CD8-positive, alpha-beta T cell (primary cell): ENCODE measurements at places on chromosomes 1 and 21.

GRCh38 chr1:201272799-201273198 lies 10.5 kb upstream of the PKP1 start:
- no peak for DNase-seq

- no peak for DNase-seq
Observed at GRCh38 chr1:222079566-222079965, 337.7 kb upstream of the DUSP10 start.

DNA sequence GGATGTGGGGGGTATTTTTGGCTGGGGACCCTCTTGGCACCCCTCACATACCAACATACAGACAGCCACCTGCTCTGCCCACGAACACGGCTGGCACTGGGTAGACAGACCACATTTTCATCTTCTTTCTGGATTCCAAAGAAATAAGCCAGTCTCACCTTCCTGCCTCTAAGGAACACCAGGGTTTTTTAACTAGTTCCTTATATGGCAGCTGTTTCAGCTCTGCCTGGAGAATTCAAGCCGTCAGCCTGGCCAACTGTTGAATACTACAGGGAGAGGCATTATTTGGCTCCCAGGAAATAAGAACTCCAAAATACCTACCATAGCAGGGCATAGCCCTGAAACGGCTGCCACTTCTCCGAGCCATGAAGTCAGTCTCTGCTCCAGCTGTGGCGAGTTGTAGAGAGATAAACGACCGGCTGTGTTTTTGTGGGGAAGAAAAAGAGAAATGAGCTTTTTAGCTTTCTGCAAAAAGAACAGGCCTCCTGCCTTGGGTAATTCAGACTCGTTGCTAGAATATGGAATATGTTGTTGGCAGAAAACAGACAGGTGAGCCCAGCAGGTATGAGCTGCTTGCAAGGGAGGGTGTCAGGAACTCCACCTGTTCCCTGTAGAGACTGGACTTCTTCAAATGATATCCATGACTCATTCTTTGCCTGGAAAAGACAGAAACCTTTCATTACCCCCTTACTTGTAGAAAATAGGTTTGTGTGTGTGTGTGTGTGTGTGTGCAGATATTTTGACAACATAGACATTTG lies 51.8 kb downstream of the MT1HL1 start:
- no peak for DNase-seq

DNA sequence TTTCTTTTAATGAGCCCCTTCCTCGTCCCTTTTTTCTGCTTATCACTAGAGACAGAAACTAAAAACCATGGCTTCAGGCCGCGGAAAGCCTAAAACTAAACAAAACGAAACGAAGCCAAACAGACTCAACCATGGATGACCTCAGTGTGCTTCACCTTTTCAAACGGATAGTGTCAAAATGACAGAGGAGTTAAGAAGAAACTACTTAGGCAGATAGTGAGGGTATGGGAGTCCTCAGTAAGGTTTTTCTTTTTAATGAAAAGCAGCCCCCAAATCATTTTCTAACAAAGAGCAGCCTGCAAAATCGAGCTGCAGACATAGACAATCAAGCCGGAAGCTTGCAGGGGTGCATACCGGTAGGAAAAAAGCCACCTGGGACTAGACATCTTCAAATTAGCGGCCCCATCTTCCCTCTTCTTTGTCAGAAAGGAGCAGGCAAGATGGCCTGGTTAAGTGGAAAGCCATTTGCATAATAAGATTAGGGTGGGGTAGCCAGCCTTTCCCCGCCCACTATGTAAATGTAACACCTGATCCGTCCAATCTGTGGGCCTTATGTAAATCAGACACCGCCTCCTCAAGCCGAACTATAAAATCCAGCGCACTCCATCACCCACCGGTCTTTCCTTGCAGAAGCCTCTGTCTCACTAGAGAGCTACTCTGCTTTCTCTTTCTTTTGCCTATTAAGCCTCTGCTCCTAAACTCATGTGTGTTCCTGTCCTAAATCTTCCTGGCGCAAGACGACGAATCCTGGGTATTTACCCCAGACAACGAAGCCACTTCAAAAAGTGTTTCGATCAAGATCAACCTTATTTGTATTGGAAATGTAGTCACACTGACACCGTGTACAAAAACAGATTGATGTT lies 6.2 kb upstream of the ERO1B start:
- no peak for DNase-seq

DNA sequence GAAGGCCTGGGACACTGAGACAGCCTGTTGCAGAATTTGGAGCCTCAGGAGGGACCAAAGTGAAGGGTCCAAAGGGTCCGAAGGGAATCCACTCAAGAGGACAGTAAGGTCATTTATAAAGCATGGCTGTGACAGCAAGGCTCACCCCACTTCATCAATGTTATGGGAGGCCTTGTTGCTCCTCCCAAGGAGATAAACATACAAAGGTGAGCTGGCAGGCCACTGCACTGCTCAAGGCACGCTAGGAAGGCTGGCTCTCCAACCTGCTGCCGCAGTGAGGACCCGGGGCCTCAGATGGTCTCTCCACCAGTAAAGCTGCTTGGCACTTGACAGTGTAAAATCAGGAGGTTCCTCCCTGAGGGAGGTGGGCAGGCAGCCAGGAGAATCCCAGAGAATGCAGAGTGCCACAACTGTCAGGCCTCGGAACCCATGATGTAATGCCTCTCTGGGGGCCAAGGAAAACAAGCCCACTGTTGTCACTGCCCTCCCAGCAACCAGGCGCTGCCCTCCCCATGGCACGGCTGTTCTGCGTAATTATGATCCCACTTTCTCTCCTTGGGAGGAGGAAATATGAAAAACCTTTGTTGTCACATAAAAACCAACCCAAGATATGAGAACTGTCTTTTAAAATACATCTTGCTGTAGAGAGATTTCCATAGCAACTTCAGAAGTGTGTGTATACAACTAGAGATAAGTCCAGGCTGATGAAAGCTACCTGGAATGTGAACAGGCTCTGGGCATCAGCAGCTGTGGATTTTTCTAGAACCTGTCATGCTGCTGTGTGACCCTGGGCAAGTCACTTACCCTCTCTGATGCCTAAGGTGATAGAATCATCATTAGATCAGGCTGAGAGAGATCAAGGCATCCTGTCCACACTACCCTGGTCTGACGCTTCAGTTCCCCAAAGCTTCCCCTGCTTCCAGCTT lies 102.5 kb downstream of the KCNN3 start:
- no peak for DNase-seq

DNA sequence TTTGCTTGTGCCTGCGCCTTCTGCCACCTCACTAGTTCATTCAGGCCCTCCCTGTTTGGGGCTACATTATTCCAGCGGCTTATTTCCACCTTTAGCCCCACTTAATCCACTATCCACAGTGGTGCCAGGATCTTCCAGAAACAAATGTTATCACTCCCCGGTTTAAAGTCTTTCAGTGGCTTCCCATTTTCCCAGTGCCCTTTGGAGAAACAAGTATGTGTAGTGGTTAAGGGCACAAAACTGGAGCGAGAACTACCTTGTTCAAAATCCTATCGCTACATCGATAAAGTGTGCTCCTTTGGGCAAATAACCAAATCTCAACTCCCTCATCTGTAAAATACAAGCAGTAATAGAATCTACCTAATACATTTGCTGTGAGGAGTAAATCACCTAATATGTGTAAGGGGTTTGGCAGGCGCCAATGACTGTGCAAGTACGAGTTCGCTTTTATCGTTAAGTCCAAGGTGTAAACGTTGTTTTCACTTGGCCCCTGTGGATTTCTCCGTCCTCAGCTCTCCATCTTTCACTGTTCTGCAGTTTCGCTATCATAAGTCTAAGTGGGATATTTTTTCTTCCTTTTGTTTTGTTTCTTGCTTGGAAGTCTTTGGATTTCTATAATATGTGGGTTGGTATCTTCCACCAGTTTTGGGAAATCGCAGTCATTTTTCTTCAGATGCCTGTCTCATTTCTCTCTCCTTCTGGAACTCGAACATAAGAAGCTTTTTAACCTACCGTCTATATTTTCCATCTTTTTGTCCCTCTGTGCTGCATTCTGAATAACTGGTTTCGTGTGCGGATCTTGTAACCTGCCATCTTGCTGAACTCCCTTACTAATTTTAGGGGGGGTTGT lies 844 bp upstream of the MEAF6 start:
- no peak for DNase-seq

- DNase-seq: no peak
Observed at GRCh38 chr1:163395790-163396189, 74.0 kb downstream of the NUF2 start.

GRCh38 chr1:27591622-27592021 lies 12.3 kb downstream of the AHDC1 start:
- no peak for DNase-seq

- DNase-seq: no peak
Observed at GRCh38 chr1:59136541-59137275, 160.2 kb upstream of the FGGY start.

- DNase-seq: no peak
Observed at GRCh38 chr1:66388913-66389312, 145.0 kb upstream of the SGIP1 start.

- DNase-seq: no peak
Observed at GRCh38 chr1:23343221-23344110, 618 bp downstream of the HNRNPR start.

DNA sequence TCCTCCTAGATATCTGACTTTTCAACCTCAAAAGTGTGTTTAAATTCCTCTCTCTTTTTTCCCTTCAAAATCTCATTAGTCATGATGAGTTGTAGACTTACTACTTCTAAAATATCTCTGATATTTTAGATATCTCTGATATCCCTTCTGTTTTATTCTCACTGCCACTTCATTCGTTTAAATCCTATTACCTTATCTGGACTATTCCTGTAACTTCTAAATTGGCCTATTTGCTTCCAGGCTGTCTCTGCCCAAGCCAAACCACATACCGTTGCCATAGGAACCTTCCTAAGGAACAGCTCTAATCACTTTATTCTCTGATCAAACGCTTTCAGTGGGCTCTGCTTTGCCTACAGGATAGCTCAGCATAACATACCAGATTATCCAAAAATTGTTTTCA lies 333.1 kb upstream of the CHRM3 start:
- no peak for DNase-seq

DNA sequence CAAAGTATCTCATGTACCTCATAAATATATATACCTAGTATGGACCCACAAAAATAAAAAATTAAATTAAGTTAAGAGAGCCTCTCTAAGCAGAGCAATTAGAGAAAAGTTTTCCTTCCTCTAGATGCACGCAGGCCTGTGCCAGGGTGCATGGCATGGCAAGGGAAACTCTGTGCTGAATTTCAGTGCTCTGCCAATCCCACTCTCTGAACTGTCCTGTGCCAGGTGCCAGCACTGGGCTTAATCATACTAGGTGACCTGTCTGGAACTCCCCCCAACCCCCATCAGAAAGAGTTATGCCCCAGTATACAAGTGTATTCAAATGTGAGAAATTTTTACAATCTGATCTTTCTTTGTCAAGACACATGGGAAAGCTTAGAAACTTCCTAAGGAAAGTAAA lies 10.4 kb upstream of the LAMC2 start:
- no peak for DNase-seq

DNA sequence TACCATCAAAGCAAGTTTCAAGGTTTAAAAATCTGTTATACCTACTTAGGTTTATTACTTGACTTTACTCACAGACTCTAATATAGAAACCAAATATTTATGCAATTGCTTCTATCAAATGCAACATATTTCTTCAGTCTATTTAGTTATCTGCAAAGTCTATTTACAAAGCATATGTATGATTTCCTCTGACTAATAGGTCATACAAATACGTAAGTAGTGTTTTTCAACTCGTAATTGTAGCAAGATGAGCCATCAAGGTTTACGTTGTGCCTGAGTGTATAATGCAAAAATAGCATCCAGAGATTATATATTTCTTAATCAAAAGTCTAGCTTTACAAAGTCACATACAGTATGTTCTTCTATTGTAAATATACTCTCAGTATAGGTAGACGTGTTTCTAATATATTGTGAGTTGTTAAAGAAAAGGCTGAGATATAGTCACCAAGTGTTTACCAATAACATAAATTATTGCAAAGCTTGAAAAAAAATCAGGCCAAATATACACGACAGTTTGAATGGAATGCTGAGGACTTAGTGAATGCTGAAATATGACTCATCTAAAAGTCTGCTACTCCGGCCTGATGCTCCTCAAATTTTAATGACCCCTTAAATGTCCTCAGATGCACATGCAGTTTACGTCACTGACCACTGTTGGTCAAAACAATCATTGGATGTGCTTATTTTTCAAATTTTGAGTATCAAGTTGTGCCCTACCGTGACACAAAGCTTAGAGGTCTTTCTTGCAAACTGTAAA lies 48.4 kb downstream of the ADAMTS5 start:
- DNase-seq: no peak

DNA sequence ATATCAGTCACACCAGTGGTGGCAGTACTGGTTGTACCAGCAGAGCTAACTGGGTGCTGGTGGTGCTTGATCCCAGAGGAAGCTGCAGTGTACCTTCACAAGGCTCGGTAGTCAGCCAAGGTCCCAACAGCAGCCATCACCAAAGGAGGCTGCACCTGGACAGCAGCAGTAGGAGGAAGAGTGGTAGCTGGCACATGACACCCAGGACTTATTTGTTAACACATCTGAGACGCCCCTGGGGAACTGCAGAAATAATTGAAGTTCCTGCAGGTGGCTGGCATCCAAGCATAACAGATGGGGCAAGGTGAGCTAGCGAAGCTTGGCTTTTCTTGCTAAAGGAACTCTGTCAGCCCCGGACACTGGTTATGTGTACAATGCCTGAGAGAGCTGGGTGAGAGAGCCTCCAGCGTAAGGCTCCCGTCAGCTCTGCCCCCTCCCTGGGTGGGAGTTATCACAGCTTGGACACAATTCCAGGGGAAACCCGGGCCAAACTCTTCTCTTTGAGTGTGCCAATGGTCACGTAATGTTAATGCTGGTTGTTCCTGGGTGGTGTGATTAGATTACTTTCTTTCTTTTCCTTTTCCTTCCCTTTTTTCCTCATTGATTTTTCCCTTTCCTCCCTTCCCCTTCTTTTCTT lies 29.1 kb upstream of the PARP1 start:
- no peak for DNase-seq

- no peak for DNase-seq
Observed at GRCh38 chr1:153723687-153724086, 4.2 kb upstream of the INTS3 start.

DNA sequence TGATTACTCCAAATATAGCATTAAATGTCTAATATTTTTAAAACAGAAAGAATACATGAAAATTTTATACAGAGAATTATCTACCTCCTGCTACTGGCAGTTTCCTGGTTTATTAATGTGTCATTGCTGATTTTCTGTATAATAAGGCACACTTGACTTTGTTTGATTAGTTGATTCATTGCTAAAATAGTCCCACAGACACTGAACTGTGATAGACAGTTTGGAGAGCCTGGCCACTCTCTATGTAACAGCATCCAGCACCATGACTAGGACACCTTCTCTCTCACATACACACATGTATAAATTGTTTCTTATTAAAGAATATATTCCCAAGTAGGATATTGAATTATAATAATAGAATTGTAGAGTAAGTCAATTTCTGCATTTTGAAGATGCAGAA lies 368.5 kb upstream of the SNX7 start:
- no peak for DNase-seq

- no peak for DNase-seq
Observed at GRCh38 chr1:108016451-108016920, 51.5 kb upstream of the VAV3 start.

- DNase-seq: no peak
Observed at GRCh38 chr1:119204197-119204960, 63.9 kb upstream of the WARS2 start.

DNA sequence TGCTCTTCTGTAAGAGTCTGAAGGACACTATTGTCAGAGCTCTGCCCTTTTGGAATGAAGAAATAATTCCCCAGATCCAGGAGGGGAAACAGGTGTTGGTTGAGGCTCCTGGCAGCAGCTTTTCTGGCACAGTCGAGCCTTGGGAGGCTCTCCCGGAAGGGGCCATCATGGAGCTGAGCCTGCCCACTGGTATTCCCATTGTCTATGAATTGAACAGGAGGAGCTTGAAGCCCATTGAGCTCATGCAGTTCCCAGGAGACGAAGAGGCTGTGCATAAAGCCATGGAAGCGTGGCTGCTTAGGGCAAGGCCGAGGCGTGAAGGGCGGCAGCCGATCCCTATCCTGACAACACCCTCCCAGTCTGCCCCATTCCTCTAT lies 26.6 kb downstream of the UBE4B start:
- DNase-seq: no peak
